HCEC 1CT (cell line): ENCODE measurements at places on chromosomes 12 and 14.

DNA sequence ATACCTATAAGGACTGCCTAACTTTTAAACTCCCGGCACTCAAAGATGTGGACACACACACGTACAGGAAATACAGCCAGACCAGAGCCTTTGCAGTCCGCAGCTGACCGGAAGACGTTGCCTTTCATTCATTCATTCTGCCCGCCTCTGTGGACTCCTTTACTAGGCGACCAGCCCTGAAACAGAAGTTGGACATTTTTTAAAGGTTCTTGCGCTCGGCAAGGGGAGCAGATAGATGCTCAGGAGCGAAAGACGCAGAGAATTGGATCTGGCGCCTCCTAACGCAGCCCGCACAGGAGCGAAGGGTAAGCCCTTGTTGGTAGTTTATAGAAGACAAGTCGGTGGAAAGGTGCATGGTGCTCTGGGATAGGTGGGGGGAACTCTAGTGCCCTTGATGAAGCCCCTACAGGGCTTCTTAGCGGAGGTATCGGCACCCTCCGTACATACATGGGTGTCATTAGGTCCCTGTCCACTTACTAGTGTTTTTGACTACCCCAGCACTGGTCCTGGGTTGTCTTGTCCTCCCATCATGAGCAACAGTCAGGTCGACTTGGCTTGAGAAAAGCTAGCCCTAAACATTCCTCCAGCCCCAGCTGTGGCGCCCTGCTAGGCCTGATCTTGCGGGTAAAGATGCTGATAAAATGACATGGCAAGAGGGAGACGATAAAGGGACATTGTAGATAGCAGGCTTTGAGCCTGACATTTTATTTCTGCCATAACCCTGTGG, at the start of gene KDM2B:
Gene KDM2B (minus strand): TSS at position 65 of the 727 bp plus-strand sequence. CDS start 112 bp downstream, outside the sequence.
- DNase-seq = peak; percentile 74

GRCh38 chr12:2857021-2857431, at the start of gene TEX52:
Gene TEX52 (minus strand): TSS chr12:2857039. CDS start chr12:2857026, 13 bp downstream.
- no peak for DNase-seq

DNA sequence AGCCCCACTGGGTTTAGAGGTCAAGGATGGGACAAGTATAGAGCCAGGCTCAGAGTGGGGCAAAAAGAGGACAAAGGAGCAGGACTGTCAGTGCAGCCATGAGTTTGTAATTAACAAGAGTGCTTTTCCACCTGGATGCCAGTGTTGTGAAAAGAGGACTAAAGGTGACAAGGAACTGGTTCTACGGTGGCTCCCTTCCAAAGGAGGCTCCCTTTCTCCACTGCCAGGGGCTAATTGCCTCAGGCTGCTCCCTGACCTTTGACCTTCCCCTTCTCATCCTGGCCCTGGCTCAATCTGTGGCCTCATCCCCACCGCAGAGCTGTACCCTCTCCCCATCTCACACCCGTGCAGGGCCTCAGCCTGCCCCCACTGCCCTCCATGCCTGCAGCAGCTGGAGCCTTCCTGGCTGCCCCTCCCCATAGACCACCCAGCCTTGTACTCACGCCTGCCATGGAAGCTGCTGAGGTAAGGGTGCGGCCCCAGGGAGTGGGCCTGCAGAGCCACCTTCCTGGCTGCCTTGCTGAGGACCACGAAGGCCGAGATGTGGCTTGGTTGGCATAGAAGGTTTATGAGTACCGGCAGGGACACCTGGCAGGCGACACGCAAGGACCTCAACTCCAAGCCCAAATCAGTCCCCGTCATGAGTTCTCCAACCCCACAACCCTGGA, 24.8 kb upstream of the FKBP4 start:
- DNase-seq = no peak

- DNase-seq = no peak
These were observed 6.9 kb upstream of the COPS7A start for GRCh38 chr12:6716874-6717437.

GRCh38 chr14:22997676-22998323, 12.1 kb downstream of the C14orf93 start:
- no peak for DNase-seq

DNA sequence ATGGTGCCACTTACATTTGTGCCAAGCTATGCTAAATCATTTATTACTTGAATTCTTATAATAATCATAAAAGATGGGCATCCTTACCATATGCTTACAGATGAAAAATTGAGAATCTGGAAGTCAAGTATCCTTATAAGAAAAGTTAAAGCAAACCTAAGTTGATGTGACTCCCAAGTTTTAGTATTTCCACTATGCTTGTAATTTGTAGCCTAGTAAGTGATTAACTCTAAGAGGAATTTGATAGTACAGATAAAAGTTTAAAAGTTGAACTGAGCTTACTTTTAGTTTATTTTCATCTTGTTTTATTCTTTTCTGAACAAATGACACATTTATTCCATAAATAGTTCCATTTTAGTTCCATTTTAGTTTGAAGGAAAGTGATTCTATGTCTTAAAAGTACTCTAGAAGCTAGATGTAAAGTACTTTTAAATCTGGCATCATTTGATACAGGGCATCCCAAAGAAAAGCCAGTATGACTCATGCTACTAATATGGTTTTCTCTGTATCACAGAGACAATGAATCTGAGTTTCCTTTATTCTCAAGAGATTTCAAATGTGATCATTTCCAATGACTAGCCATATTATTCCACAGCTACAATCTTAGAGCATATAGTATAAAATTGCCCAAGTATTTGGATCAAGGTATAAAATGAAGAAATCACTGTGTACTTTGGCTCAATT, 596.0 kb downstream of the SLC16A7 start:
- DNase-seq = peak; percentile 53

DNA sequence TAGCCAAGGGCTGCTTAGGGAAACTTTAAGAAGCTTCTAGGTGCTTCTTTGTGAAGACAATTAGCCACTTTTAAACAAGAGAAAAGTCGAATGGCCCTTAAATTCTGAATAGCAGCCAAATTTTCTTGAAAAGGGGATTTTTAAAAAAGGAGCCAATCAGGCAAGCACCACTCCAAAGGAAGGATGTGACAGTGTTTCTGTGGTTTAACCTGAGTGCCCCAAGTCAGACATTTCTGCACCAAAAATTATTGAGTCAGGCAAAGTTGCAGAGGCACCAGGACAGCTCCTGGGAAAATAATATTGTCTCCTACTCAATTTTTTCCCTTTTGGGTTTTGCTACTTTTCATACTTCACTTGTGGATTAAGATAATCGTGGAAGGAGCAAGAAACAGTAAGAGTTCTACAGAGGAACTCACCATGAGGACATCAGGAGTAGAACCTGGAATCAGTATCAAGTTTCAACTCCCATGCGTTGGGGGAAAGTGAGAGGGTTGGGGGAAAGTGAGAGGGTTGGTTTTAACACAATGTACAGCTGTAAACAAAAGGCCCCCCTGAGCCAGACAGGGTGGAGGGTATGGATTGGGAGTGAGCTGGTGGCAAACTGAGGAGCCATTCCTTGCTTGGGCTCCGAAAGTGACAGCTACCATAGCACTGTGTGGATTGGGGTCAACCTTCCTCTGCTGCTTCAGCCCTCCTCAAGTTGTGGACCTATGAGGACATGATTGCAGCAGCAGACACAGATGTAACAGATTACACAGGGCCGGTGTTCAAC, 90.8 kb downstream of the SLC38A1 start:
- DNase-seq = no peak

DNA sequence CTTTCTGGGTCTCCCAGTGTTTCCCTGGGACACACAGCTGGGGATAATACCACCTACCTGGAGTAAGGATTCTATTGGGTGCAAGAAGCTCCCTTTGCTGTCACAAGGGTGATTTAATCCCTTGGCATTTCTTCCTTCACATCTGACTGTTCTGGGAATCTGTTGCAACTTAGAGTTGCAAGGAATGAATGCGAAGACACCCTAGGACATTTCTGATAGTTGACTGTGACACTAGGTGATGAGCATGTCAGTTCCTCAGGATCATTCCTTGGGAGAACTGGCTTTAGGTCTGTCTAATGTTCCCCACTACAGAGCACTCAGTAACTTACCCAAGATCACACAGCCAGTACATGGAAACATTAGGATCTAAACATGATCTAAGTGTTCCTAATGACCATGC, 593.6 kb downstream of the NRXN3 start:
- no peak for DNase-seq

- DNase-seq = no peak
These were observed 103.6 kb downstream of the ADGRD1 start for GRCh38 chr12:131057211-131057721.

DNA sequence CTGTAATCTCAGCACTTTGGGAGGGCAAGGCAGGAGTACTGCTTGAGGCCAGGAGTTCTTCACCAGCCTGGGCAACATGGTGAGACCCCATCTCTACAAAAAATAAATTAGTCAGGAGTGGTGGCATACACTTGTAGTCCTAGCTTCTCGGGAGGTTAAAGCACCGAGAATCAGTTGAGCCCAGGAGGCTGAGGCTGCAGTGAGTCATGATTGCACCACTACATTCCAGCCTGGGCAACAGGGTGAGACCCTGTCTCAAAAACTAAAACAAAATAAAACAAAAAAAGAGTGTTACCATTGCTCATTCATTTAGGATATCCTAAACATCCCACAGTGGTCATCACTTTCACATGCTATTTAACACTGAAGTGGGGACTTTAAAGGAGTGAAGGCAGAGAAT, 7.8 kb downstream of the NEK9 start:
- peak; percentile 39 for DNase-seq

DNA sequence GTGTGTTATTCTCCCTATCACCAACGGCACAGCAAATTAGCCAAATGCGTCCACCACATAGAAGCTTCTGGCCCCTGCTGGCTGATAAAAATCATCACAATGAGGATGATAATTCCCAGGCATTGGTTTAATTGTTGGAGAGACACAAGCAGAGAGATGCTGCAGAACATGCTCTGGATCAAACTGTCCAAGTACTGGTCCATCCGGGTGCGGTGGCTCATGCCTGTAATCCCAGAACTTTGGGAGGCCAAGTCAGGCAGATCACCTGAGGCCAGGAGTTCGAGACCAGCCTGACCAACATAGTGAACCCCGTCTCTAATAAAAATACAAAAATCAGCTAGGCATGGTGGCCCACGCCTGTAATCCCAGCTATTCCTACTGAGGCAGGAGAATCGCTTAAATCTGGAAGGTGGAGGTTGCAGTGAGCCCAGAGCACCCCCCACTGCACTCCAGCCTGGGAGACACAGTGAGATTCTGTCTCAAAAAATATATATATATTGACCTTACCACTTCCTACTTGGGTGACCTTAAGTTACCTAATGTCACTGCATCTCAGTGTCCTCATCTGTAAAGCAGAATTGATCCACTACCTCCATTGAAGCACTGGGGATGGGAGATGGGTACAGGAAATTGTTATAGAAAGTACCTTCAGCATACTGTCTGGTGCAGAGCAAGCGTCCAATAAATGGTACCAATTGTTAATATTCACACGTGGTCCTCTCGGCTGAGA, 83.7 kb upstream of the EGLN3 start:
- no peak for DNase-seq

GRCh38 chr12:89547101-89547500, 21.3 kb upstream of the POC1B start:
- no peak for DNase-seq

DNA sequence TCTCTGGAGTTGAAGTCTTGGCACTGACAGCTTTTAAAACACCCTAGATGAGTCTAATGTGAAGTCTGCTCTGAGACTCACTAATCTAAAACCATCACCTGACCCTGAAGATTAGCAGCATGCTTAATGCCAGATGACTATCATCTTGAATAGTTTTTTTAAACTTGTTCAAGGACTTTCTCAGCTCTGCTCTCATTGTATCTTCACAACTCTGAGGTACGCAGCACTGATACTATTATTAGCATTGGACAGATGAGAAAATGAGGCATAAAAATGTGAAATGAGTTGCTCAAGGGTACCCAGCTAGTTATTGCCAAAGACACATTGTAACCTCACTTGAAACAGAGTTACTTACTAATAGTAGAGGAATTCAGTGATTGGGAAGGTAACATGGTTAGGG, 4.8 kb downstream of the SLC38A1 start:
- DNase-seq = peak; percentile 66

- peak; percentile 88 for DNase-seq
These were observed 9.5 kb upstream of the SAV1 start for GRCh38 chr14:50677527-50678063.

- DNase-seq = no peak
These were observed 76.1 kb downstream of the RBM19 start for GRCh38 chr12:113889891-113890581.

GRCh38 chr12:125919856-125920470, 854.7 kb downstream of the AACS start:
- no peak for DNase-seq

DNA sequence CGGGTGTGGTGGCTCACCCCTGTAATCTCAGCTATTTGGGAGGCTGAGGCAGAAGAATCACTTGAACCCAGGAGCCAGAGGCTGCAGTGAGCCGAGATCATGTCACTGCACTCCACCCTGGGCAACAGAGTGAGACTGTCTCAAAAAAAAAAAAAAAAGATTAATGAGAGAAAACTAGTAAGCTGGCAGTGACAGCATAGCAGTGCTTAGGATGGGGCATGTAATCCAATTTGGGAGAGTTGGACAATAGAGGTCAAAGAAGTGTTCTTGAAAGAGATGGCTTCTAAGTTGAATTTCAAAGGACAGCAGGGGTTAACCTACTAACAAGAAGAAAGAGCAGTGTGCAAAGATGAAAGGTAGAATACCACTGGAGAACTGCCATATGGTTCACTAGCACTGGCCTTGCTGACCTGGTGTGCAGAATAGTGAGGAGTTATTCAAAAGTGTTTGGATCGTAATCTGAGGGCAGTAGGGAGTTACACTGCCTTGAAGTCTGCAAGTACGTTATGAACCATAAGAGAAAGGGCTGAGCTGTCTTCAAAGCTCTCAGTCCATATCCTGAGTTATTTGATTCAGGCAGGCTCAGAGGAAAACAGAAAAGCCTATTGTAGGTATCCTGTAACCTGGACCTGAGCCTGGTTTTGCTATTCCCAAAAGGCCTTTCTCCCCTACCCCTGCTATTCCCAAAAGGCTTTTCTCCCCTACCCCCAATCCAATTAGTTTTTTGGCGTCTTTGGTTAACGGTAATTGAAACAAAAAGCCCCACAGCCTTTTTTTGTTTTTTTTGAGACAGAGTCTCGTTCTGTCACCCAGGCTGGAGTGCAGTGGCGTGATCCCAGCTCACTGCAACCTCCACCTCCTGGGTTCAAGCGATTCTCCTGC, 3.4 kb downstream of the XPOT start:
- DNase-seq = no peak

DNA sequence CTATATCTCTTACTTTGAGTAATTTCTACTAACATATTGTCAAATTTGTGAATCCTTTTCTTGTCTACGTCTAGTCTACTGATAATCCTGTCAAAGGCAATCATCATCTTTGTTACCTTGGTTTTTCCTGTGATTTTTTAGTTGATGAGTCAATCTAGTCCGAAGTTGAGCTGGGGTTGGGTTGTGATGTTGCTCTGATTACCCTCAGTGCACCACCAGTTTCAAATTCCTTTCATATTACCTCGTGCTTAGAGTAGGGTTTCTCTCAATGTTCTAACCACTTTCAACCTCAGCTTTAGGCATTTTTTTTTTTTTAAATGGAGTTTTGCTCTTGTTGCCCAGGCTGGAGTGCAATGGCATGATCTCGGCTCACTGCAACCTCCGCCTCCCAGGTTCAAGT, 186.8 kb downstream of the BTG1 start:
- DNase-seq = peak; percentile 47

GRCh38 chr14:66284346-66284745, 201.8 kb upstream of the CCDC196 start:
- no peak for DNase-seq
